ENCODE measurements at places on chromosomes 12 and 14.

GRCh38 chr12:47837190-47838171, 17.8 kb upstream of the HDAC7 start:
- peak; percentile 75 for DNase-seq

- DNase-seq: no peak
These were observed 28.4 kb upstream of the PTPRR start for GRCh38 chr12:70948976-70949336.

GRCh38 chr12:68271346-68271745, 17.9 kb upstream of the IL22 start:
- peak; percentile 66 for DNase-seq

GRCh38 chr14:56528927-56529326, 50.7 kb upstream of the TMEM260 start:
- no peak for DNase-seq

- DNase-seq: no peak
These were observed 1.3 kb upstream of the MDM2 start for GRCh38 chr12:68806488-68807237.

GRCh38 chr12:88241862-88242570, 99.9 kb downstream of the TMTC3 start:
- DNase-seq: peak; percentile 97

GRCh38 chr12:57404966-57405640, 25.7 kb downstream of the R3HDM2 start:
- DNase-seq: no peak

- no peak for DNase-seq
These were observed 10.2 kb upstream of the EDDM3B start for GRCh38 chr14:20757965-20758364.

- DNase-seq: no peak
These were observed 1.4 kb upstream of the PHC1 start for GRCh38 chr12:8912914-8913313.

DNA sequence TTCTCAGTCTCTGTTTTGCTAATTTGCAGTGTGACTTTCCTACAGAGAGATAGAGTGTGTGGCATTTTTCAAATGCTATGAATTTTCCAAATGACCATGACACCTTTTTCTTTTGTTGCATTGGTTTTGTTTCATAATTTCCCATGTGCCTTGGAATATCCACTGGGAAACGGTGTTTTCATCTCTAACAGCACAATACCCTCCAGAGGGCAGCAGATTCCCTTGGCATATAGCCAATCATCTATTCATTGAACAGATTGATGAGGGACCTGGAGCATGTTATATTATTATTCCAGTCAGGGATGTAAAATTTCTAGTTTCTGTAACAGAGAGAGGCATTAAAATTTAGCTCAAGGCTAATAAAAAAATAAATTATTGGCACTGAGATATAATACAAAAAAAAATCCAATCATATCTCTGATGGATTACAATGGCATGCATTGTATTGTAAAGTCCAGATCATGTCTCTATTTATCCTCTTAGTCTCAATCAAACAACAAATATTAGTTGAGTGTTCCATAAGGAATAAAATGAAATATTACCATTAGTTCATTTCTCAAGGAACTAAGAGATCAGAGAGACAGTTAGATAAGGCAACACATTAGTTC, 29.6 kb upstream of the NTN4 start:
- DNase-seq: peak; percentile 67

DNA sequence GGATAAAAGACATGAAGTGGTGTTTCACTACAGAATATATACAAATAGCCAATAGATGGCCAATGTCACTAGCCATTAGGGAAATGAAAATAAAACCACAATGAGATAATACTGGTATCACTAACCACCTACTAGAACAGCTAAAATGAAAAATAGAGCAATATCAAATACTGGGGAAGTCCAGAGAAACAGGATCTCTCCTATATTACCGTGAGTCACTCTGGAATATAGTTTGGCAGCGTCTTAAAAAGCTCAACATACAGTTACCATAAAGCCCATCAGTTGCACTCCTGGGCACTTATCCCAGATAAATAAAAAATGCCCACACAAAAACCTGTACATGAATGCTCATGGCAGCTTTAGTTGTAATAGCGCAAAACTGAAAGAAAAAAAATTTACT, 101.7 kb downstream of the TMTC1 start:
- DNase-seq: no peak

DNA sequence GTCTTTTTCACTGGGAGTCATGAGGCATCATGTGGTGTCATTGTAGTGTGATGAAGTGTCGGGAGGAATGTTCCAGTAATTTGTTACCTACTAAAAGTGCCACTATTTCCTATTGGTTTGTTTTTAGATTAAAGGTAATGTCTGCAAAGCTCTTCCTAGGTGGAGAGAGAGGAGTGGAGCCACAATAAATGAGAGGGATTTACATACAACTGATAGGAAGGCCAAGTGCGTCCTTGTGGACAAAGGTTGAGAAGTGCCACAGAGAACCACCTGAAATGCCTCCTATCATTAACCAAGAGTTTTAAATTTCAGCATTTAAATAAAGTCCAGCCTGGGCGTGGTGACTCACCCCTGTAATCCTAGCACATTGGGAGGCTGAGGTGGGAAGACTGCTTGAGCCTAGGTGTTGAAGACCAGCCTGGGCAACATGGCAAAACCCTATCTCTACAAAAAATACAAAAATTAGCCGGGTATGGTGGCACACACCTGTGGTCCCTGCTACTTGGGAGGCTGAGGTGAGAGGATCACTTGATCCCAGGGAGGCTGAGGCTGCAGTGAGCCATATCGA, 2.5 kb upstream of the SNX6 start:
- DNase-seq: no peak

GRCh38 chr12:19451196-19451595, 11.9 kb downstream of the AEBP2 start:
- no peak for DNase-seq

DNA sequence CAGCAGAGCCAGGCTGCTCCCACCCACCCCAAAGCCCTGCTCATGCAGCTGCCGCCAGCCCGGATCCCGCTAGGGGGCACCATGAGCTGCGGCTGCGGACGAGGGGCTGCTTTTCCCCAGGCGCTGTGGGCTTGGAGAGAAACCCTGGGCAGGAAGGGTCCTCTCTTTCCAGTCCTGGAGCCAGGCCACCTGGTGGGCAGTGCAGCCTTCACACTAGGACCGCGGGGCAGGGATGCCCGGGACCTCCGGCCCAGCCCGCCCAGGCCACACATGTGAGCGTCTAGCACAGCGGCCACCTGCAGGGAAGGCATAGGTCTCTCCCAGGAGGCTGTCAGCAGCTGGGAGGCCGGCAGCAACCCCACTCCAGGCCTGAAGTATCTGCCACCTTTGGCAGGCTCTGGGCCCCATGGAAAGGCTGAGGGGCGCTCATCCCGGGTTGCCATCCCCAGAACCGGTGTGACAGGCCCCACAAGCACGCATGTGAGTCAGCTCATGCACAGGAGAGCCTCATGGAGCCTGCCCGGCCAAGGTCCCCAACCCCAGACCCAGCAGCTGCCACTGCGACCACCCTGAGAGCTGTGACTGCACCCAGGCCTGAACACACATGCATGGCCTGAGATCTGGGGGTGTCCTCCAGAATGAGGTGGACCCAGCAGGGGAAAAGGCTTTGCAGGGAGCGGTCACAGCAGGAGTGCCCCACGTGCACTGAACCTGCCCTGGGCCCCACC, 280.0 kb upstream of the RTL1 start:
- no peak for DNase-seq

DNA sequence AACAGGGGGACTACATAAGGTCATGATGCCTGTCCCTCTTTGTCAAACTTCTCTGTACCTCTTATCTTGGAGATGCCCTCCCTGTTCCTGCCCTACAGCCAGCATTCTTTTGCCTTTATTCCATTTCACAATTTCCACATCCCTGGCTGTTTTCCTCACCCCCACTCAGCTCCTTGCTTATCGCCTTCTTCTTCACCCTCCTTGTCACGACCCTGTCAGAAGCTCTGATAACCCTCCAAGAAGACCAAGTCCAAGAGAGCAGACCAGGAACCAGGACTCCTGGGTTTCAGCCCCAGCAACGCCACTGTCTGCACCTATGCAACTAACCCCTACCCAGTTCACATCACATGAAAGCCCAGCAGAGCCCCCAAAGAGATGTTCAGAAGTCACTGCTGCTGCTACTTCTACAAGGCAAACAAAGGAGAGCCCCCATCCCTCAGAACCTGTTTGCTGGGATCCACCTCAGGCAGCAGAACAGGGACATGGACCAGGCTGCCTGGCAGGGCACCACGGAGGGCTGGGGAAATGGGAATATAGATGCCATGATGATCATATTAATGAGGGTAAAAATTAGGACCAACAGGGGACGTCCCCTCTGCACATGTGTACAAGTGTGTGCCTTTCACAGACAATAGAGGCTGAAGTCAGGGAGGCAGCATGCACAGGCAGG, 92.8 kb downstream of the SINHCAF start:
- no peak for DNase-seq

DNA sequence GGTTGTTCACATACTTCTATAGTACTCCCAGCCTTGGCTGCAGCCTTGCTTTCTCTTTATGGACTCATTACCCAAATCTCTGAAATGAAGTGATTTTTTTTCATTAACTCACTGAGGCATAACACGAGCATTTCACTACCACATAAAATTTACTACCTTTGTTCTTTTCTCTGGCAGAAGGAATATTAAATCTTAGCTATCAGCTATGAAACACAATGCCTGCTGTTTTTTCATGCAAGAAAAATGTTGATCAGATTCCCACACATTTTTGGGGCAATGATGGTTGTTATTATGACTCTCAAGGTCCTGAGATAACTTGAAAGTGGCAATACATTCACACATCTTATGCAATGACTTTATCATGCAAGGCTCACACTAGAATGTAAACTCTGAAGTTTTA, 225.3 kb upstream of the ATP2B1 start:
- DNase-seq: peak; percentile 60

- DNase-seq: peak; percentile 49
These were observed 553.6 kb upstream of the ATP2B1 start for GRCh38 chr12:90262251-90262650.

GRCh38 chr12:89977405-89978085, 268.9 kb upstream of the ATP2B1 start:
- peak; percentile 69 for DNase-seq

DNA sequence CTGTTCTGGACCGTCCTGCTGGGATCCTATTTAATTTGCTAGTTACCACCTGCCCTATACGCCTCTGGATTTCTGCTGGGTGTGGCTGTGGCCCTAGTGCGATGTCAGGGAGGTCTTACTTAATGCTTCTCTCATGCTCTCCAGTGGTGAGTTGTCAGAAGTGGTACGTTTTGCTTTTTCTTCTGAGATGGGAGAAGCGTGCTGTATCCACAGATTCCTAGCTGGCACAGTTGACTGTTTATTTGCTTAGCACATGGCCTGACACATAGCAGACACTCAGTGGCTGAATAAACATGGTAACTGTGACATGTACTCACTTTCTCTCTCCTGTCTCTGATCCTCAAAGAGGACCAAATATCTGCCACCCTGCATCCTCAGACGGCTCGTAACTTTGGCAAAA, 107.3 kb downstream of the CACNA1C start:
- peak; percentile 40 for DNase-seq

- DNase-seq: no peak
These were observed 13.2 kb downstream of the SETD3 start for GRCh38 chr14:99467336-99468078.

DNA sequence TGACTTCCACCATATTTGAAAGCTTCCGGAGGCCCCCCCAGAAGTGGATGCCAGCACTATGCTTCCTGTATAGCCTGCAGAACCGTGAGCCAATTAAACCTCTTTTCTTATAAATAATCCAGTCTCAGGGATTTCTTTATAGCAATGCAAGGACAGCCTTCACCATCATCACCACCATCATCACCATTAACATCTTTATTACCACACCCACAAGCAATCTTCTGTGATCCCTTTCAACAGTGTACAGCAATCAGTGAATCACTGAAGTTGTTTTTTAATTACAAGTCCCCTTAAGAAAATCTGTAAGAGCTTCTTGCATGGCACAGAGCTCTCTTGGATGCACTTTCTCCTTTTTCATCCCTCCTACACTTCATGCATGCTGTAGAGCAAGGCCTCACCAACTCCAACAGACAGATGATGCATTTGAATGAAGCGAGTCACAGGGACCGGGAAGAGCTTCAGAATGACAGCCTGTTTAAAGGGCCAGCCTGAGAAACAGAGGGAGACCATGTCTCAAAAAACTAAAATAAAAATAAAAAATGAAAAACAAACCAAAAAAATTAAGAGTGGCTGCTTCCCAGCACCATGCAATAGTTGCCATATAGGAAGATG, 83.6 kb upstream of the VASH1 start:
- DNase-seq: no peak

DNA sequence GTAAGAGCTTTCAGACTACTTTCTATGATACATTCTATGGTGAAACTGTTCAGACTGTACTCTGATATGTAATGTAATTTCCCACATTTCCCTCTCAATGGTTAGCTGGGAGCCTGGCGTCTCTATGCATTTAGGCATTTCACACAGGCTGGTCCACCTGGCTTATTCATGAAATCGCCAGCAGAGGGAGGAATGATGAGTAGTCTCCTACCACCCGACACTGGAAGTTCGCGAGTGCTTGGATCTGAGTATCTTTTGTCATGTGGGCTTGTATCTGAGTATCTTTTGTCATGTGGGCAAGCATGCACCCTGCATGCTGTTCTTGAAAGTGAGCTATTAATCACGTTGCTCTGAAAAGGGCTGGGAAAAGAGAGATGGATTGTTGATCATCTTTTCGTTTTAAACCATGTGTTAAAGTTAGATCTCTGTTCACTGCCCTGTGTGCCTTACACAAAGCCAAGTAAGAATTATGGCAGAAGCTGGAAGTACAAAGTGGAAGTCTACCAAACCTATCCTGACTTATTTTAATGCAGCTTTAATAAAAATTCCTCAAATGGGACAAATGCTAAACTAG, 235.0 kb downstream of the ATP23 start:
- DNase-seq: peak; percentile 40

DNA sequence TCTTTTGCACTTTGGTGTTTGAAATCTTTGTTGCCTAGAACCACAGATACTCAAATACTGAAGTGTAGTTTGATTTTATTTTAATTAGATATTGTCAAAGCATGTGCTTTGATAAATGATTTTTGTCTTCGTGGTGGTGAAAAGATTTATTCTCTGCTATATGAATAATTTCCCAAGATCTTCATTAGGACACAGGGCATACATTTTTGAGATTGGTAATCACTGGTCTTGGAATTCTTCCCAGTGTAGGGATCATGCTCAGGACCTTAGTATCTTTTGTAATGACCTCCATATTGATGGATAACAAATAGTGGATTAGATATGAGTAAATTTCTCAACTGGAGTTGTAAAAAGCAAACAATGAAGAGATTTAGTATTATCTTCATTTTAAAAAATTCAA, 28.2 kb downstream of the TBK1 start:
- peak; percentile 62 for DNase-seq
